T-helper 2 cell (primary cell): ENCODE measurements at places on chromosomes 16 and 17.
A peak's percentile ranks its signal among the peaks of the same experiment; 100 is the strongest.

DNA sequence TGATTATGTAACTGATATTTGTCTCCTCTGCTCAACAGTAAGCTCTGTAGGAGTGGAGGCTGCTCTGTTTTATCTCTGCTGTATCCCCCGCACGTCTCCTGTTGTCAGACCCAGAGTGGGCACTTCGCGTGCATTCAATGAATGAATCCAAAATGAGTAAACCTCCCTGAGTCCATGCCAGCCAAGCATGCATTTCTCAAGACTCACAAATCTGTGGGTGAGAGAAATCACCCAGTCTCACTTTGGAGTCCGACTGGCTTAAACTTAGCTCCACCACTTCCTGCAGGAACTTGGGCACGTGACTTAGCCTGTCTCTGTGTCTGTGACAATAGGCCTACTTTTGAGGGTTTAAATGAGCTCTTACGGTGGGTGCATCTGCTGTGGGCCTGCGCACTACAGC is 3.7 kb downstream of the PNPO start:
- no peak for DNase-seq

GRCh38 chr17:37450112-37450511 is 39.6 kb upstream of the DUSP14 start:
- DNase-seq, result no peak

DNA sequence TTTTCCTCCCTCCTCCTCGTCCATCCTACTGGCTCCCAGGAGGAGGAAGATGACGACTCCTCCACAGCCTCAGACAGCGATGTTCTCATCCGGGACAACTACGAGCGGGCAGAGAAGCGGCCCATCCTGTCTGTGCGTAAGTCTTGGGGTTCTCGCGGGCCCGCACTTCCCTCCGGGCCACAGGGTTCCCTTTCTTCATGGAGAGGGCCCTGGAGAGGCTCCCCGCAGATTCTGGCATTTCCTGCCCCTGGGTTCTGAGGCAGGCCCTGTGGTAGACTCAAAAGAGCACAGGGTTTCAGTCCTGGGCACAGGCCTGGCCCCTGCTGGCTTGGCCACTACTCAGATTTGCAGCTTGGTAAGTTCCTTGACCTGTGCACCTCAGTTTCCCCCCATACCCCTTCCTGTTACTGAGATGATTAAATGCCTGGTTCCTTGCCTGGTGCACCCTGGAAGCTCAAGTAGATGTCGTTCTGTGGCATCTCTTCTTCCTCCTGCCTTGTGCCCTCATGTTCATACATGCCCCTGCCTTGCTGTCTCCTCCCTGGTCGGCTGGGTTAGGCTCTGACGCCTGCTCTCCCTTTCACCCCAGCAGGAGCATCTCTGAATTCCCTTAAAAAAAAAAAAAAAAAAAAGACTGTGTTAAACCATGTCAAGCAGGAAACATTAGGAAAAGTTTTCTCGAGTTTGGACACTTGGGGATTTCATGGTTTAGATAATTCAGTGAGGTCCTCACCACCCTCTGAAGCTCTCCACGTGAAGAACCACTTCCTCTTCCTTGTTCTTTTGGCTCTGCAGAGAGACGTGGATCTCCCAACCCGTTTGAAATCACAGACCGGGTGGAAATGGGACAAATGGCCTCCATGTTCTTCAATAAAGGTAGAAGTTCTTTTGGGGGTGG is 14.3 kb upstream of the NAT9 start:
- no peak for DNase-seq

GRCh38 chr17:34578656-34579016 is 746 bp upstream of the TMEM132E start:
- no peak for DNase-seq

GRCh38 chr17:36523113-36523512 is 11.6 kb downstream of the MYO19 start:
- no peak for DNase-seq

GRCh38 chr16:48133455-48134211 is 22.2 kb downstream of the ABCC12 start:
- DNase-seq, result no peak

GRCh38 chr16:57277586-57277985 is 6.9 kb downstream of the PLLP start:
- no peak for DNase-seq

GRCh38 chr17:81097134-81097942 is 62.4 kb downstream of the BAIAP2 start:
- no peak for DNase-seq

DNA sequence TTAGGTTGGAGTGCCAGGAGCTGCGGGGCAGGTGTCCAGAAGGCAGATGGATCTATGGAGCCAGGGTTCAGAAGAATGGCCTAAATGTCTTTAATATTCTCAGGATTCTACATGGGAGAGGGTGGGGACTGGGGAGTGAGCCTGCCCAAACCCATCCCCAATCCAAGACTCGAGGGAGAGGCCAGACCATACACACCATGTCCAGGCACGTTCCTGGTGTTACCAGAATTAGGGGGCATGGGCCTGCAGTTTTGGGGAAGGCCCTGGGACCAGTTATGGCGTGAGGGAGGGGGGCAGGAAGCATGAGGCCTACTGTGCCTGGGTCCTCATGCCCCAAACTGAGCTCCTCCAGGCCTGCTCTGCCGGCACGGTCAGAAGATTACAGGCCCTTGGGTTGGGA is 1.9 kb downstream of the TAX1BP3 start:
- no peak for DNase-seq

GRCh38 chr17:61075988-61076387 is 323.7 kb upstream of the TBX2 start:
- no peak for DNase-seq

DNA sequence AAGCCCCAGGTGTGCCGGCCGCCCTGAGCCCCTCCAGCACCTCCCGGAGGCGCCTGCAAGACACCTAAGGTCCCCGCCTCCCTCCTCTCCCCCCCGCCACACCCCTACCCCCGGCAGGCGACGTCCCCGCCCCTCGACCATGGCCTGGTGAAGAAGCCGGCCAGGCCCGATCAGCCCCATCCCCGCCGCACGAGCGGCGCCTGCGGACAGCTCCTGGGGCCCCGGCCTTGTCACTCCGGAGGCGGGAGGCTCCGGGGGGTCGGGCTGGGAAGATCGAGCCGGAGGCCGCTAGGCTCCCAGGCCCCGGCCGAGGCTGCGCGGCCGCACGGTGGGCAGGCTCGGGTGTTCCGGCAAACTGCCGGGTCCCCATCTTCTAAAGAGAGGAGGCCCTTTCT is 405 bp upstream of the ACE start:
- no peak for DNase-seq

GRCh38 chr17:27239046-27239445 is 54.9 kb upstream of the WSB1 start:
- peak; percentile 82 for DNase-seq

DNA sequence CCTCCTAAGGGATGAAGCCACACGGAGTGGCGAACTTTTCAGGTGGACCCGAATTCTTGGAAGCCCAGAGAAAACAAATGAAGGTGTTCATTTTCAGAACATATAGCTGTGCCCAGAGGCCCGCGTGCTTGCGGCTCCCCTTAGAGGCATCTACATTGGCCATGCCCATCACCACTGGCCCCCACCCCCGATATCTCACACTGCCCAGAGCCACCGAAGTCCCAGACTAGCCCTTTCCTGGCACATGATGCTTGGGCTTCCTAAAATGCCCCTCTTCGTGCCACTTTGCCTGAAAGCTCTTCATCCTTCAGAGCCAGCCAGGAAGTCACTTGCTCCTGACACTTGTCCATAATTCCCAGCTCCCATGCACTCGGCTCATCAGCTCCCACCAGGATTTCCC is 2.1 kb upstream of the HEXIM1 start:
- no peak for DNase-seq

GRCh38 chr17:40671282-40671681 is 6.3 kb upstream of the KRT222 start:
- no peak for DNase-seq

GRCh38 chr16:73956587-73957494 is 339.8 kb upstream of the PSMD7 start:
- no peak for DNase-seq

DNA sequence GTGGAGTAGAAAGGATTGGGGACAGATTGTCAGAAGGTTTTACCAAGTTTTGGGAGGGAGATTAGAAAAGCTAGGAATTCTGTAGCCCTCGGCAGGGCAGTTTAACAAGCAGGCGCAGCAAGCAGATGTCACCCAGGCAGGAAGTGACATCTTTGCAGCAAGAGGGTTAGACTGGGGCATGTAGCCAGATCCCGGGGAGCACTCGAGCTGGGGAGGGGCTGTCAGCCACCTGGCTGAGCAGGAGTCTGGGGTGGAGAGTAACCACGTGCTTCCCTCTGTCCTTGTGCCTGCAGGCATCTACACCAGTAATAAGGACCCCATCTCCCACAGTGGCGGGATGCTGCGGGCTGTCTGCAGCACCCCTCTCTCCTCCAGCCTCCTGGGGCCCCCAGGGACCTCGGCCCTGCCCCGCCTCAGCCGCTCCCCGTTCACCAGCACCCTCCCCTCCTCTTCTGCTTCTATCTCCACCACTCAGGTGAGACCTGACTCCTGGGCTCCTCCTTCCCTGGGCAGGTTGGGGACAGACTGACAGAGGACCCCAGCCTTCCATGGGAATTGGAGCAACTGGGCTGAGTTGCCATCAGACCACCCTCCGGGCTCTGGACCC is 12.2 kb downstream of the MLLT6 start:
- DNase-seq, result no peak

DNA sequence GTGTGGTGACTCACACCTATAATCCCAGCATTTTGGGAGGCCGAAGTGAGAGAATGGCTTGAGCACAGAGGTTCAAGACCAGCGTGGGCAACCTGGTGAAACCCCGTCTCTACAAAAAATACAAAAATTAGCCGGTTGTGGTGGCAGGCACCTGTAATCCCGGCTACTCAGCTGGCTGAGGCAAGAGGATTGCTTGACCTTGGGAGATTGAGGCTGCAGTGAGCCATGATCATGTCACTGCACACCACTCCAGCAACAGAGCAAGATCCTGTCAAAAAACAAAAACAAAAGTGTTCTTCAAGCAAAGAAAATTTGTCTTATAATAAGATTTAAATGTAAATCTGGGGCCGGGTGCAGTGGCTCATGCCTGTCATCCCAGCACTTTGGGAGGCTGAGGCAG is 51.5 kb downstream of the PAFAH1B1 start:
- no peak for DNase-seq

DNA sequence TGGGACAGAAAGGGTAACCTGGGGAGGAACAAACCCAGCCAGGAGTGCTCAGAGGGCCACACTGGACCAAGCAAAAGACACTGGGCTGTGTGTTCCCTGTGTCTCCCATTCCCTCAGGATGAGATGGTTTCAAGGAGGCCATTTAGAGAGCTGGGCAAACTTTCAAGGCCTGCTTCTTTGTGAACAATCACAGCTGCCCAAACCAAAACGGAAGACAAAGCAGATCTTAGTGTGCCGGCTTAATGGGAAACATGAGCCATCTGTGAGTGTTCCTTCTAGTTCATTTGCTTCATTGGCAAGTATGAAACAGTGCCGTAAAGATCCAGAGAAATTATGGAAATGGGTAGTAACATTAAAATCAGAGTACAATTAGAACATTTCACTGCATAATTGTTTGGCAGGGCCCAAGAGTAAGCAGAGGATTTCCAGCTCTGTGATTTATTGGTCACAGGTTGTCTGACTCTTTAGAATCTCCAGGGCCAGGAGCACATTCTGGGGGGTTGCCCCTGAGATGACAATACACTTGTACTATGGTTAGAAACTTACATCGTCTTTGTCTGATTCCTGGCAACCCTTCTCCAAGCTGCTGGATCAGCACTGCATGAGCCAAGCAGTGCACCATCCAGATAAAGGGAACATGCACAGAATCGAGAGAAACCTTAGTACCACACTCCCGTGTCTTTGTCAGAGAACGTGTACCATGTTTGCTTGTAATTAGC is 412.1 kb downstream of the RBFOX1 start:
- no peak for DNase-seq

DNA sequence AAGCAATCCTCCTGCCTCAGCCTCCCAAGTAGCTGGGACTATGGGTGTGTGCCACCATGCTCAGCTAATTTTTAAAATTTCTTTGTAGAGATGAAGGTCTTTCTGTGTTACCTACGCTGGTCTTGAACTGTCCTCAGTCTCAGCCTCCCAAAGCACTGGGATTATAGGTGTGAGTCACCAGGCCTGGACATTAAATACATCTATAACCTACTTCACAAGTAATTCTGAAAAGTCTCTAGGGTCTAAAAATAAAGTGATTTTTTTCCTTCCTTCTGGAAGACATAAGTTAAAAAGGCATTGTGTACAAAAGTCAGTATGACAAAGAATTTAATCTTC is 118.3 kb downstream of the PARN start:
- no peak for DNase-seq

GRCh38 chr17:73197161-73197560 is 4.3 kb downstream of the COG1 start:
- no peak for DNase-seq

DNA sequence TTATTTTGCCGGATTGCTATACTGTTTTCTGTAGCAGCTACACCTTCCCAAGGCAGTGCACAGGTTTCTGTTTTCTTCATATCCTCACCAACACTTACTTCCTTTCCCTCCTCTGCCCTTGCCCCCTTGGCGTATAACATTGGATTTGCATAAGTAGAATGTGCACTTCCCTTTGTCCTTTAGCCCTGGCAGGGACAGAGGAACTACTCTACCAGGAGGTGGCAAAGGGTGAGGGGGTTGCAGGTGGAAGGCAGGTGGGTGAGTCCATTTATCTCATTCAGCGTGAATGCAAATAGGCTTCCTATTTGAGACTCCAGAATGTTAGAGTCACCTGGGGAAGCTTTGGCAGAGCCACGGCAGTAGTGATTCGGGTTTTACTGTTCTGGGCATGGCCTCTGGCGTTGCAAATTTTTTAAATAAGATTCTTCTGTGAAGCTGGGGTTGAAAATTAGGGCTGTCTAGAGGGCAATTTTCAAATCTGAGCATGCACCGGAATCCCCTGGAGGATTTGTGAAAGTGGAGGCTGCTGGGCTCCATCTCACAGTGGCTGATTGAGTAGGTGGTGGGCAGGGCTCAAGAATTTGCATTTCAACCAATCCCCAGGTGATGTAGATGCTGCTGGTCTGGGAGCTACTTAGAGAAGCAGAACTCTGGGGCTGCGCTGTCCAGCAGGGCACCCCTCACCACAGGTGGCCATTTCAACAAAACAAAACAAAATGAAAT is 84.7 kb downstream of the PLCG2 start:
- no peak for DNase-seq

DNA sequence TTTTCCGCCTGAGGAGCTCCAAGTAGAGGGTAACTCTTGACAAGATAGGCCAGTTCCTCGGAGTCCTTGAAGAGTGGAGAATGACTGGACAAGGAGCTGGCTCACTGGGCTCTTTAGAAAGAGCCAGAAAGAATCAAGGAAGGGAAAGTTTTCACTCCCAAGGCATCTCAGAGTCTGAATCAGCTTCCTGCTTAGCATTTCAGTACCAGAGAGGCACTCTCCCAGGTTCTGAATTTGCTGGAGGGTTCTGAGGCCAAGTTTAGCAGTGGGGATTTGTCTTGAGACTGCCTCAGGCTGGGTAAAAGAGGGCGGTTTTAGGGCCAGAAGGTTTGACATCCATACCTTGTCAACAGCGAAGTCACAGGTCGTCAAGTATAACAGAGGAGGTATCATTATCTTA is 25.5 kb downstream of the GP2 start:
- DNase-seq, result no peak

- no peak for DNase-seq
Observed at GRCh38 chr16:23160082-23160481, 10.8 kb upstream of the USP31 start.
